Activated CD4-positive, alpha-beta T cell treated with anti-CD3 and anti-CD28 coated beads for 36 hours (primary cell): ENCODE measurements at places on chromosomes 5 and 9. TPM values are rescaled to one million over a fixed set of nuclear protein-coding genes. Genes with fewer than 3 reads are reported as not detected.
A peak's percentile ranks its signal among the peaks of the same experiment; 100 is the strongest.

DNA sequence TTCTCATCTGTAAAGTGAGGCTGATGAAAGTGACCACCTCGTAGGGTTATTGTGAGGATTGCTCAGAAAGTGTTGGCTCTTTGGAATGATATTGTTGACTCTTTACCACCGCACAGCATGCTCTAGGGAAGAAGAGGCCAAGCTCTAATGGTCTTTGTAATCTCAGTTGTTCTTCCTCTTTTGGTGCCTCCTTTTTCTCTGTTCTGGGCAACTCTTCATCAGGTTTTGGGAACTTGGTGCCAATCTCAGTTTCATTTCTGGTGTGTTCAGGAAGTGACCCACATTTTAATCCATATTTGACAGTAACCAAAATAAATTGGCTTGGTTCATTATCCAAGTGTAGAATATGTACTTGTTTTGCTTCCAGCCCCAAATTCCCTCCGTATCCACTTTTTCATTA lies 25.1 kb downstream of the ARHGAP26 start:
- H3K27me3 ChIP-seq, result no peaks in the 10 kb centered on the region
- H3K27ac ChIP-seq, result peak overlapping the region; percentile 17
- H3K36me3 ChIP-seq, result no peaks in the 10 kb centered on the region

IARS1 gene
- 261 TPM for total RNA-seq

DNA sequence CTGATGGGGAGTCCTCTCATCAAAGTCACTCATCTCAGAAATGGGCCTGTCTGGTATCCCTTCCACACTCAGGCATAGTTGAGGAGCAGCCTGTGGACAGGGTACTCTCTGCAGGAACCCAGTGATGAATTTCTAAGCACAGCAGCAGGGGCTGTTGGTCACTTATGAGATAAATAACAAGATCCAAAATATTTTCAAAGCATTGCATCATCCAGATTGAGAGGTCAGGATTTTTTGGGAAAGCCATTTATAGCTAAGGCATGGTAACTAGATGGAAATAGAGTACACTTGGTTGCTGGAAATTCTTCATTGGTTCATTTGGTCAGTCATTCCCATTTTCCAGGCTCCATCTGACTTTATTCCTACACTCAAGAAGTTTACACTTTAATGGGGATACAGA lies 246.8 kb upstream of the RAI14 start:
- no peak overlapping the region for H3K27ac ChIP-seq
- no peak for DNase-seq
- H3K4me3 ChIP-seq, result no peak overlapping the region
- no peaks in the 10 kb centered on the region for H3K36me3 ChIP-seq
- no peaks in the 10 kb centered on the region for H3K27me3 ChIP-seq

TDRD7 gene
- 9.3 TPM for total RNA-seq

PRDM9 gene
- total RNA-seq, result not detected
